ENCODE measurements at places on chromosomes 6 and 20.

DNA sequence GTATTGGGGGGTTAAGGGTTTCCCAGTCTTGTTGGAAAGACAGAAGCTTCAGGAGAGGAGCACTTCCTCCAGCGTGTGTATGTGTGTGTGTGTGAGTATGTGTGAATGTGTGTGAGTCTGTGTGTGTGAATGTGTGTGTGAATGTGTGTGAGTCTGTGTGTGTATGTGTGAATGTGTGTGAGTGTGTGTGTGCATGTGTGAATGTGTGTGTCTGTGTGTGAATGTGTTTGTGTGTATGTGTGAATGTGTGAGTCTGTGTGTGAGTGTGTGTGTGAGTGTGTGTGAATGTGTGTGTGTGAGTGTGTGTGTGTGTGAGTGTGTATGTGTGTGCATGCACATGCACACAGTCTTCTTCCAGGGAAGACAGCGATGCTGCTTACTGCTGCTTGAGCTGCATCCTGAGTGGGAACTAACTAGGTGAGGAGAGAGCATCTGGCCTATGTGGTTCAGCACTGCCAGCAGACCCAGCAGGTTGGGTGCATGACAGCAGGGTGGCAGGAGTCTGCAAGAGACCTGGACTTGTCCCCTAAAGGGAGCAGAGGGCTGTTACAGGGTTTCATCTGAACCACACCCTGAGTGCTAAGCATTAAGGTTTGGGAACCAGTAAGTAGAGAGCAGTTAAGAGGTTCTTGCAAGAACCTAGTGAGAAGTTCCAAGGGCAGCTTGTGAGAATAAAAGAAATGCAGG lies 22.7 kb upstream of the CCND3 start:
- DNase-seq, result no peak

GRCh38 chr20:48698507-48699267 lies 129.1 kb downstream of the PREX1 start:
- no peak for DNase-seq

DNA sequence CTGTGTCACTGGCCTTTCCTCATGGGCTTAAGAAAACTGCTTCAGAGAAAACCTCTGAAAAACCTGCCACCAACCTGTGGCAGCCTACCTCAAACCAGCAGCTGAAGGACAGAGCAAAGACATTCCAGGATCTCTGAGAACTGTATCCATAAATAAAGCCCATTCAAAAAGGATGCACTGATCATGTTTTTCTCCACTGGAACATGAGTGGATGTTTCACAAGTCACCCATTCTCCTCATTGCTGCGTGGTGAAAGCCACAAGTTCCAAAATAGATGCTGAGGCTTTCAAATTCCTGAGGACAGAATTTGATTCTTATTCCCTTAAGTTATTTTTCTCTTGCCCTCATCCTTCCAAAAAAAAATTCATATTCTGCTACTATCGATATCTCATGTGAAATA lies 280.6 kb downstream of the KHDC1L start:
- no peak for DNase-seq

GRCh38 chr20:60561052-60561451 lies 602.8 kb downstream of the CDH26 start:
- no peak for DNase-seq

DNA sequence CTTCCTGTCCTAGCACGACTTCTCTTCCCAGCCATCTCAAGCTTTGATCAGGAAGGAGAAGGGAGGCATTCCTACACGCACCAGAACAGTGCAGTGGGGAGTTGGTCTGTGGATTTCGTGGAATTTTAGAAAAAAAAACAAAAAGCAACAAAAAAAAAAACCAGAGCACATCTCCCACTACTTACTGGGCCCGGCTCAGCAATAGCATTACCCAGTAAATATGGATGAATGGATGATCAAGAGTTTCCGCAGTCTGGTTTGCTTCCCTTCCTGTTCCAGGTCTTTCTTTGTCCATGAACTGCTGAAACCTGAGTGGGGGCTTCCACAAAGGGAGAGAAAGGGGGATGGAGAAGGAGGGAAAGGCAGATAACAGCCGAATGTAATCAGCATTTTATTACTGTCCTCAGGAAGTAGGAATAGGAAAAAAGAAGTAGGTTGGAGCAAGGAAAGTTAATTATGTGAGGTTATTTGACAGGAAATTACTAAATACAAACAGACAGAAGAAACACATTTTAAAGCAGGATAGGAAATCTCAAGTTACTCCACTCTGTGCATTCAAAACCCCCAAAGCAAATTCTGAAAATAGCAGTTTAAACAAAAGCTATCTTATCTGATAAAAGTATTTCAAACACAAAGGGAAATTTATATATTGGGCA lies 349.0 kb downstream of the PRL start:
- peak; percentile 61 for DNase-seq

DNA sequence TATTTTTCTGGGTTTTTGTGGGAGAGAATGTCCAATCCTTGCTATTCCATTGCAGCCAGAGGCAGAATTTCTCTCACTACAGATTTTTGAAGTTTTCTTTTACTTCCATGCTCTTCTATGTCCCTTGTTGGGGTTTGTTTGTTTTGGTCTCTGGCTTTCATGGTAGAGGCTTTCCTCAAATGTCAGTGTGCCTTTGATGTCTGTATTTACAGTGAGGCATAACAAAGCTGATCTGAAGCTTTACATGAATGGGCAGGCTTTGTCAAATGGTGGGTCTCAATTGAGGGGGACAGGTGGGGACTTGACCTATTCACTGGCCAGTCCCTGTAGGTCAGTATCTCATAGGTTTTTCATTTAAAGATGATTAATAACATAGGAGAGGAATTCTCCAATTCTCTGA lies 8.6 kb upstream of the CARMIL1 start:
- no peak for DNase-seq

GRCh38 chr6:26408828-26409730 lies 7.0 kb downstream of the BTN3A1 start:
- no peak for DNase-seq

- DNase-seq, result peak; percentile 46
Measured at GRCh38 chr6:38686270-38687042, 16.5 kb downstream of the GLO1 start.

GRCh38 chr6:36033935-36034334 lies 6.3 kb downstream of the MAPK14 start:
- no peak for DNase-seq

GRCh38 chr20:32909451-32909850 lies 50.7 kb downstream of the EFCAB8 start:
- DNase-seq, result no peak

- DNase-seq, result no peak
Measured at GRCh38 chr6:45590226-45590625, 212.5 kb upstream of the SUPT3H start.

DNA sequence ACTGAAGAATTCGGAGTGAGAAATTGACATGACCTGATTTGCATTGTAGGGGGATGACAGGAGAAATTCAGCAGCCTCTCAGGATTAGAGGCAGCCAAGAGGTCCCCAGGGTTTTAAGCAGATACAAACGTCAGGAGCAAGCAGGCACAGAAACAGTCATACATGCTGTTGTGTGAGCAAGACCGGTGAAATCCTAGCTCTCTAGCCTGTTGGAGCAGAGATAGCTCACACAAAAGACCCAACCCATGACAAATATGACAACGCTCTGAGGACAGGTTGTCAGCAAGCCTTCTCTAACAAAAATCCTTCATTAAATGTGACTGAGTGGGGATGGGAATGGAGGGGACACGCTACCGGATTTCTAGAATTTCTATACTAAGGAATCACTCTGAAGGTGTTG lies 23.0 kb upstream of the AKAP12 start:
- no peak for DNase-seq

DNA sequence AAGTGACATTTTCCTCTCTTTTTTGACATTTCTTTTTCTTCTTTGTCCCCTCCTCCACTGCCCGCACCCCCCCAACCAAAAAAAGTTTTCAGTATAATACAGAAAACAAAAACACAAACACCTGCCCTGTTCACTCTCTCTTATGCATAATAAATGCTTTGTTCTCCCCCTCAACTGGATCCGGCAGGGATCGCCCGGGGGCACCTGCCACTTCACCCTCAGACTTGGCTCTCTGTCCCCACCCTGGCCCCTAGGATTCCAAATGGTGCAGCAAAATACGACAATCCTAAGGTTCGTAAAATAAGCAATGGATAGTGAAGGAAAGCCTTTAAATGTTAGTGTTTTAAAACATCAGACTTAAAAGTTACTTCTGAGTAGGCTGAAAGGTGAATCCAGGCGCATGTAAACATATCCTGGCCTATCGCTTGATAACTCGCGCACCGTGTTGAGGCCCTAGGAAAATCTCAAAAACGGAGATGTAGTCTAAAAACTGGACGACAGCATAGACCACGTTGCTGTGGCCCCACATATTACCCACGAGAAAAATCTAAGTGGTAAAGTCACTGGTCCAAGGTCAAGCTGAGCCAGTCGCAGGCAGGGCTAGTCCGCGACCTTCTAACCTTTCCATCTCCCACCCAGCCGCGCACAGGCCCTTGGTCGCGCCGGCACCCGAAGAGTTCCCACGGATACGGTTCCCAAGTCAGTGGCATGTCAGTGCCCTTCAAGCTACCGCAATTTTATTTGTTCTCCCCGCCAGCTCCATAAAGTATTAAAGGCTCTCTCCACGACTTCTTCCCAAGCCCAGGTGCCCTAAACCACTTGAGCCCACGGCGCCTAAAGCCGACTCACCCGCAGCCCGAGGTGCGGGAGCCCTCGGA lies 130.8 kb downstream of the OGFRL1 start:
- DNase-seq, result peak; percentile 51

GRCh38 chr20:36653456-36653855 lies 7.5 kb upstream of the SLA2 start:
- DNase-seq, result no peak

DNA sequence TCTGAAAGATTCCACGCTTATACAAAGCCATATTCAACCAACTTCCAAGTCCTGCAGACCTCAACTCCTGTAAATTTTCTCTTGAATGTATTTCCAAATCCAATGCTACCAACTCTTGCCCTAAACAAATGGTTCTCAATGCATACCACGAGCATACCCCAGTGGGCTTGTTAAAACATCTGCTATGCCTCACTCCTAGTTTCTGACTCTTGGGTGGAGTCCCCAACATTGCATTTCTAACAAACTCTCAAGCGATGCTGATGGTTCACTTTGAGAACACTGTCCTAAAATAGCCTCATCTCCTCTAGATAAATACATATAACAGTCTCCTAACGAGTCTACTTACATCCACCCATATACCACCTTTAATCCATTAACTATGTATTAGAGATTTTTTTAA lies 7.3 kb downstream of the HBS1L start:
- no peak for DNase-seq

- DNase-seq, result no peak
Measured at GRCh38 chr20:41038878-41039404, 10.3 kb downstream of the TOP1 start.

- DNase-seq, result no peak
Measured at GRCh38 chr6:166318649-166319600, 10.7 kb upstream of the PRR18 start.

DNA sequence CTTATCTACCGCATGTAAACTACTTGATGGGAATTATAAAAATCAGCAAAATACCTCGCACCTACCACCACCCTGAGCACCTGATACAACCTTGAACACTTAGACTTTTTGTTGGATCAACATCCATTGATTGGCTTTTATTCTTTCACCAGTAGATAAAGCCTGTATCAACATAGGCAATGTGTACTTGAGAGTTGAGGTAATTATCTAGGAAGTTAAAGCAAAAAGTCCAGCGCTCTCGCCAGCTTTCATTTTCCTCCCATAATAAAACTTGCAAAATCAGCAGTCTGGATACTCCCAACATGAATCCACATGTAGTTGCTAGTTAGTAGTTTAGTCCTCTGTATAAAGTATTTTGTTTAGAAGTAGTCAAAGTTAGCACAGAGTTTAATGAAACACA lies 132.0 kb upstream of the PRDM1 start:
- DNase-seq, result no peak

GRCh38 chr6:118872318-118872717 lies 21.6 kb upstream of the ASF1A start:
- no peak for DNase-seq

DNA sequence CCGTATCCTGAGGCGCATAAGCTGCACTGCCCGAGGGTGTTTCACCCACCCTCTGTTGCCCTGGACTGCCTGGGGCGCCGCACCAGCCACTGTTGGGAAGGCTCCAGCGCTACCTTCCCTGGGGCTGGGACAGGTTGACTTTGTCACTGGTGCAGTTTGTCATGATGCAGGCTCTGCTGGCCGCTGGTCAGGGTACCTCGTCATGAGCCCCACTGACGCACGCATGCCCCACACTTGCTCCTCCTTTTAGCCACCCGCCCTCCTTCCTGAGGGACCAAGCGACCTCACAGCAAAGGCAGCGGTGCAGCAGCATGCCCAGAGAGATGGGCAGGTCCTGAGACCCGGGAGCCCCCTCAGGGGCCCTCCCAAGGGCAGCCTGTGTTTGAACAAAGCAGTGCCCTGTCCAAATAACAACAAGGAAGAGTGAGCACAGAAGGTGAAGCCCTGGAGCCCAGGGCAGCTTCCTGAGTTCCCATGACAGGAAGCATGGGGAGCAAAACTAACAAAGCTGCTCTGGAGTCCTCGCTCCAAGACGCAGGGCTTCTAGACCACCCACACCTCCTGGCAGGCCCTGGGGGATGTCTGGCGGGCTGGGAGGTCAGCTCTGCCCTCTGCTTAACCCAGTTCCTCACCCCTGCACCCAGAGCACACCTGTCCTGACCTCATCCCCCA lies 50.1 kb upstream of the SMOC2 start:
- no peak for DNase-seq

DNA sequence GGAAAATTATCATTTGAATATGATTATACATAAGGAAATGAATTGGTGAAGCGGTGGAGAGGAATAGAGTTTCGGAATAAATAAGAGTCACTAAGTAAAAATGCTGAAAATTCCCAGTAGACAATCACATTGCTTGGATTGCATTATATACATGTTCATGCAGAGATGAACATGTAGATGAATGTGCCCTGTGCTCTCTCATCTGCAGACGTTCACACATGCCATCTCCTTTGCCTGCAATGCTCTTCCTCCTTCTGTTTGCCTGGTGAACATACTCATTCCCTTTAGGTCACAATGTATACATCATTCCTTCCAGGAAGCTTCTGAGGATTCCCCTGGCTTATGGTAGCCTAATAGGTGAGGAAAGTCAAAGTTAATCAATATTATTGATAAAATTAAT lies 17.9 kb downstream of the DCDC2 start:
- DNase-seq, result no peak

DNA sequence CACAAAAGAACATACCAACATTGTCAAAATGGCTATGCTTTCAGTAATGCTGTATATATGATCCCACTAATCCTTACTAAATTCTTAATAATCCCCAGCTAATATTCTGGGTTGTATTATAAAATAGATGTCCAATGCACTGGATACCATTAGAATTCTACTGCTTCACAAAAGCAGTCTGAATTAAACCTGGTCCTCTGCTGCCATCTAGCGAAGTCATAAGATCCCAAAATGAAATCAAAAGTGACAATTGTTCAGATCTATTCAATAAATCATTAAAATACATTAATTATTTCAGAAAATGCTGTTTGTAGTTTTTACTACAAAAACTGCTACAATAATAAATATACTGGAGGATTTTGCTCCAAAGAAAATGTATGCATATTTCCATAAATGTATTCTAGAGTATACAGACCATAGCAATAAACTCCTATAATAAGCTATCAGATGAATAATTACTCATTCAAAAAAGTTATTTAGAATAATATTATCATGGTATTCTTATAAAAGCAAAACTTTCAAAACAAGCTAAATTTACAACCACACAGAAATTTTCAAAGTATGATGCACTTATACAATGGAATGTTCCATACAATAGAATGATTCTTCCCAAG lies 92.6 kb downstream of the RNGTT start:
- DNase-seq, result peak; percentile 76

- DNase-seq, result no peak
Measured at GRCh38 chr20:43761386-43762340, 34.9 kb upstream of the GTSF1L start.

Measured in lung (tissue), 17 donors.